A172 (cell line): ENCODE measurements at places on chromosomes 1 and 21. TPM values are rescaled to one million over a fixed set of nuclear protein-coding genes. Genes with fewer than 3 reads are reported as not detected.

The RGS8 gene
- total RNA-seq = 0.29 TPM in 1 of 2 replicates, not detected in the other

The OPTC gene
- total RNA-seq = not detected in 2 replicates

The FLG2 gene
- not detected in 2 replicates for total RNA-seq

The PIK3CD gene
- total RNA-seq = 4.3 and 5.6 TPM in 2 replicates

The C8A gene
- total RNA-seq = not detected in 2 replicates

The NBPF10 gene
- total RNA-seq = 0.62 and 2.0 TPM in 2 replicates

The RPF1 gene
- 40.9 and 54.9 TPM in 2 replicates for total RNA-seq

The S100A7A gene
- total RNA-seq = not detected in 2 replicates

The DIO1 gene
- not detected in 2 replicates for total RNA-seq

The CENPF gene
- total RNA-seq = 149 and 175 TPM in 2 replicates
